ENCODE measurements at places on chromosomes 4 and X.

DNA sequence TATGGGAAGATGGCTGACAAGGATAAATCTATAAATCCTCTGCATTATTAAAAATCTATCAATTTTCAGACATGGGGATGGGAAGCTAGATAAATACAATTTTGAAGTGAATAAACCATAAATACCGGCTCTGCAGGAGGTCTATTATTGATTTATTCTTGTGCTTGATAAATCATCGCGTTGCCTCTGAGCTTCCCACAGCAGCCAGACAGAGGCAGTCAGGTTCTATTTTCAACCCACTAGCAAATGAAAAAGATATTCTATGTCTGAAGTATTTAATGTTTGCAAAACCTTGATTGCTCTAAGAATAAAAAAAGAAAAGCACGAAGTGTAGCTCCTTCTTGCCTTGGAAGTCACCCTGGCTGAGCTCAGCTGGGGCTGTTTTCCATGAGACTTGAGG lies 216.2 kb downstream of the DHRSX start:
- DNase-seq: no peak

DNA sequence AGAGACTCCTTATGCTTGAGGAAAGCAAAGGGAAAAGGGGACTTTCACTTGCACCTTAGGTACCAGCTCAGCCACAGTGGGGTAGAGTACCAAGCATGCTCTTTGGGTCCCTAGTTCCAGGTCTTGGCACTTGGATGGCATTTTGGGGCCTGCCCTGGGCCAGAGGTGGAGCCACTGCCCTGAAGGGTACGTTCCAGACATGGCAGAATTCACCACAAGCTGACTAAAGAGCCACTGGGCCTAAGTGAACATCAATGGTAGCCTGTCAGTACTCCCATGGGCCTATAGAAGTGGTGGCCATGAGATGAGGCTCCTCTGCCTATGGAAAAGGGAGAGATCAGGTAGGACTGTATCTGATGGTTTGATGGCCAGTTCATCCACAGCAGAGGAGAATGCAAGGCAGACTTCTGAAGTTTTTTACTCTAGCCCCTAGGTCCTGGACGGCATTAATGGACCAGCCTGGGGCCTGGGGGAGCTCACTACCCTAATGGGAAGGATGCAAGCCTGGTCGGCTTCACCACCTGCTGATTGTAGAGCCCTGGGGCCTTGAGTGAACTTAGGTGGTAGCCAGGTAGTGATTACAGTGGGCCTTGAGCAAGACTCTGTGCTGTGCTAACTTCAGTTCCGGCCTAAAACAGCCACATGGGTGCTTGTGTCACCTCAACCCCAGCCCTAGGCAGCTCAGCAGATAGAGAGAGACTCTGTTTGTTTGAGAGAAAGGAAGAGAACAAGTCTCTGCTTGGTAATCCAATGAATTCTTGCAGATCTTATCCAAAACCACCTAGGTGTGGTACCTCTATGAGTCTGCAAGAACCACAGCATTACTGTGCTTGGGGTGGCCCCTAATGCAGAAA lies 19.8 kb upstream of the HSFX4 start:
- no peak for DNase-seq

DNA sequence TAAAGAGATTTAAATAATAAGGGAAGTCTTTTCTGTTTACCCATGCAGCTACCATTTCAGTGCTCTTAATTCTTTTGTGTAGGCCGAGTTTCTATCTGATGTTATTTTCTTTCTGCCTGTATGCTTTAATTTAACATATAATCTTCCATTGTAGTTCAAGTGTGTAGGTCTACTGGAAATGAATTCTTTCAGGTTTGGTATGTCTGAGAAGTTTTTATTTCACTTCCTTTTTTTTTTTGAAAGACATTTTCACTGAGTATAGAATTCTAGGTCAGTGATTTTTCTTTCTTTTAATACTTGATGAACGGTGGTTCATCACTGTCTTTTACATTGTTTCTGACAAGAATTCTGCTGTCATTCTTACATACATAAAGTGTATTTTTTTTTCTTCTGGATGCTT lies 42.1 kb downstream of the VAMP7 start:
- DNase-seq: no peak

DNA sequence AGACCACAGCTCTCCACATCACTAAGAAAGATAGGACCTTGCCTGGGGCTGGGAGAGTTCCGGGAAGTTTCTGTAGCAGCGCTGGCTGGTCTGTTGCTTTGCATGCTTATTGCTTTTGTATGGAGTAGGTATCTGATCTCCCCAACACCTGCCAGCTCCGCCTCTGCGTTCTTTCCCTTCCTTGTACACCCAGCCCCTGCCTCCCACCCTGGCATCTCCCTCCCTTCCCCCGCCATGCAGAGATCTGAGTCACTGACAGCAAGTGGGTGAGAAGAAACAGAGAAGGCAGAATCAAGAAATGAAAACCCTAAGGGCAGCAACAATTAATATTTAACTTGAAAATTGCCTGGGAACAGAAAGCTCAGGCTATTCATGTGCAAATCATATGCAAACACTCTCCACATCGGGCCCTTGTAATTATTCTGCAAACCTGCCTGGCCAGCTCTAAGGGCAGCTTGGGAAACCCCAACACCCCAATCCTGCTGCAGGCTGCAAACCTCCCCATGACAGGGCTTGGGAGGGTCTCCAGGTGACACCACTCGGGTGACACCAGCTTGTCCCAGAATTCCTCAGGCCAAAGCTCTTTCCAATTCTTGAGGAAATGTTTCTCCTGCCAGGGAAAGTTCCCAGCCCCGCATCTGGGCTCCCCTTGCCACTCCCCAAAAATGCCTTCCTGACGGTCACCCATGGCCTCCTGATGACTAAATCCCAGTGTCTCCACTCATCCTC lies 257.2 kb downstream of the FBXW7 start:
- DNase-seq: no peak

GRCh38 chrX:88526385-88526784 lies 220.6 kb upstream of the CPXCR1 start:
- DNase-seq: no peak

- no peak for DNase-seq
These were observed 234.9 kb downstream of the TECRL start for GRCh38 chr4:64174247-64174882.

DNA sequence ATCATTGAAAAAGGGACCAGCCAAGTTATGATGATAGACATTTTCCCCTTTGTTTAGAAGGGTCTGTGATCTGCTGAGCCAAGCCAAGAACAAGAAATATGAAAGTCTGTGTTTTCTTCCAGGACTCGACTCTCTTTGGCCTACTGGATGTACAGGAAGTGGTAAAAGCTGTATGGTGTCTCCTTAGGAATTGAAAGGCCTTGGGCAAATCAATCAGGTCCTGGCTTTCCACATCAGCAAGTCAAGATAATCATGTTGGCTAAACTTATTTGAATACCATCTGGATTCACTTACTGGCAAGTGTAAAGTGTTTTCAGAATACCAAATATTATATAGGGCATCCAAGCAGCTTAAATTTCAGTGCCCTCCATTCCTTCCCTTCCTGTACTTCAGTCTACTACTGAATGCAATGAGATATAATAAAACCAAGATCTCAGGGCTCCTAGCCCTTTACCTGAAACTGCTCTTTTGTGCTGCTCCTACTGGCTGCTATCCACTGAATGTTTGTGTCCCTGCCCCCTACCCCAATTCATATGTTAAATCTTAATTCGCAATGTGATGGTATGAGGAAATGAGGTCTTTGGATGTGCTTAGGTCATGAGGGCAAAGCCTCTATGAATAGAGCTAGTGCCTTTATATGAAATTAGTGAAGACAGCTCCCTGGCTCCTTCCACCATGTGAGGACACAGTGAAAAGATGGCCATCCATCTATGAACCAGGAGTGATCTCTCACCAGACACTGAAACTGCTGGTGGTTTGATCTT lies 578.0 kb downstream of the SPRY1 start:
- DNase-seq: no peak

- DNase-seq: no peak
These were observed 48.5 kb upstream of the NRK start for GRCh38 chrX:105773801-105774200.

Measured in activated CD8-positive, alpha-beta memory T cell treated with anti-CD3 and anti-CD28 coated beads for 1 hour (primary cell).